Left renal pelvis (tissue), 4 donors: ENCODE measurements at places on chromosomes 16 and 17. TPM values are rescaled to one million over a fixed set of nuclear protein-coding genes. Genes with fewer than 3 reads are reported as not detected.

- DNase-seq = no peak
Measured at GRCh38 chr17:7427549-7427948, 1.1 kb upstream of the SPEM3 start.

DNA sequence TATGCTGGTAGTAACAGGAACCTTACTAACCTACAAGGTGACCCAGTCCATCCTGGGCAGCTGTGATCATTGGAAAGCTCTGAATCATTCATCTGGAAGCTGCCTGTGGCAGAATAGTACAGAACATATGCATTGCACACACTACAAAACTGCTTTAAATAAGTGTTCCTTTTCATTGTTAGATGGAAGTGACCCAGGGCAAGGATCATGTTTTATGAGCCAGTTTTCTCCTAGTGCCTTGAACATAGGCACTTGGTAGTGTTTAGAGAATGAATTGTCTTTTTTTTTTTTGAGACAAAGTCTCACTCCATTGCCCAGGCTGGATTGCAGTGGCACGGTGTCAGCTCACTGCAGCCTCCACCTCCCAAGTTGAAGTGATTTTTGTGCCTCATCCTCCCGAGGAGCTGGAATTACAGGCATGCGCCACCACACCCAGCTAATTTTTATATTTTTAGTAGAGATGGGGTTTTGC lies 55.4 kb downstream of the TENT4B start:
- no peak for DNase-seq

PRKCB gene
- 4.5 TPM for polyA plus RNA-seq

- no peak for DNase-seq
Measured at GRCh38 chr16:17831330-17831729, 360.6 kb upstream of the XYLT1 start.

GDPD1 gene
- polyA plus RNA-seq = 5.5 TPM

DOC2A gene
- 1.7 TPM for polyA plus RNA-seq

DNA sequence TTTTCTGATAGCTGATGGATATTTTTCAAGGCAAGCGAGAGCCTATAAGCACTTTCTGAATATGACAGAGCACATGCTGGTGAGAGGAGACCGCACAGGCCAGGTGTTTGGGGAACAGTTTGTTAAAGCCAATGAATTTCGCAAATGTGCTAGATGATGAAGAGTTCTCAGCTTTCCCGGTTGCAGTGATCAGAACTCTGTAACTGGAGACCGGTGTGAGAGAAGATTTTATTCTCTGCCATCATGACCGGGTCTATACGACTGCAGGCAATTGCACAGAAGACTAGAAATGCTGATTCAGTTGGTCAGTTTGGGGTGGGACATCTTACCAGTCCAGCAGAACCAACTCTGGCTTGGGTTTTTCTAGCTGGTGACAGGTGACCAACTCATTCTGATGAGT lies 25.4 kb downstream of the SMTNL2 start:
- no peak for DNase-seq

NPIPB13 gene
- polyA plus RNA-seq = 3.5 TPM

EPN3 gene
- polyA plus RNA-seq = 1.6 TPM

TMEM231 gene
- polyA plus RNA-seq = 20.6 TPM

DNA sequence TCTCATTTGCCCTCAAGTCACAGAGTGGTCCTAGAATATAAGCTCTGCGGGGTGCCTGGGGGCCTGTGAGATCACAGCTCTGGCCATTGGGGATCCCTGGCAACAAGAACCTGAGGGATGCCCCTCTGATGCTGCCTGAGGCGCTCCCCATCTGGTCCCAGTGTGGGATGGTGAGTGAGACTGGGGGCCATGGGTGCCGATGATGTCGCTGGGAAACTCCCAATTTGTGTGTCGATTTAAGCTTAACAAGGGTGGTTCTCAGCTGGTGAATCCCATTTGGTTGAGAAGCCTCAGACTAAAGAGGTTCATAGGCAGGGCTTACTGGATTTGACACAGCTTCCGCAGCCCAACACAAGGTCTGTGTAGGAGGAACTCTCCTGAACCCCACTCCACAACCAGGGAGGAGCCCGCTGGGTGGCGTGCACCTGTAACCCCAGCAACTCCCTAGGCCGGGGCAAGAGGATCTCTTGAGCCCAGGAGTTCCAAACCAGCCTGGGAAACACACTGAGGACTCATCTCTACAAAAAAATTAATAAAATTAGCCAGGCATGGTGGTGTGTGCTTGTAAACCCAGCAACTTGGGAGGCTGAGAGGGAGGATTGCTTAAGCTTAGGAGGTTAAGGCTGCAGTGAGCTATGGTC lies 63.7 kb upstream of the SIAH1 start:
- DNase-seq = no peak

- no peak for DNase-seq
Measured at GRCh38 chr16:30600215-30600614, 10.0 kb downstream of the ZNF689 start.

AANAT gene
- polyA plus RNA-seq = 0.23 TPM

DNA sequence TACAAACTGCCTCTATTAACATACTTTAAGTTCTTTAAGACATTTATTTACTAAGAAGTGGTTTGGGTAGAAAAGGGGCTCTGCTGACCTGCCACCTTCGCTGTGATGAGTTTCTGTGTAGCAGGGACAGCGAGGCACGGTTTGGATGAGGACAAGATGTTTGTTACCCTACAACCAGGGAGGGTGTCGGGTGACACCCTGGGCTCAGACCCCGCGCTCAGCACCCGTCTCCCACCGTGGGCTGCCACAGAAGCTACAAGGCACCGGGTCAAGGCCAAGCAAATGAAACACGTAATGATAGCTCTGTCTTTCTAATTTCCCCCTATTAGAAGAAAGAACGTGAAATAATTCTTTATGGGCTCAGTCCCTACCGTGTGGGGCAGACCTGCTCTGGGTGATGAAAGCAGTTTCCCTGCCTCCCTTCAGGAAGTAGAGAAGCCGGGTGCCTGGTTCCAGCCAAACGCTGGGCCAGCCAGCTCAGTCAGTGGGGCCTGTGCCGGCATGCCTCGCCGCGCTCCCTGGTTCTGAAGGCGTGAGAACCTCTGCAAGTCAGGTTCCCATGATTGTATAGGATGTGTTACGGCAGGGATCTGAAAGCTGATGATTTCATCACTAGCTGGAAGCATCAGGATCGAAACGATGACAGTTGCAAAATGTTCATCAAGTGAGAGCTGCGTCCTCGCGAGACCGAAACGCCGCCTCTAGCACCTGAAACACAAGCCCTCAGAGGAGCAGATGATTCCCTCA lies 3.9 kb downstream of the ZNF750 start:
- DNase-seq = no peak

DNA sequence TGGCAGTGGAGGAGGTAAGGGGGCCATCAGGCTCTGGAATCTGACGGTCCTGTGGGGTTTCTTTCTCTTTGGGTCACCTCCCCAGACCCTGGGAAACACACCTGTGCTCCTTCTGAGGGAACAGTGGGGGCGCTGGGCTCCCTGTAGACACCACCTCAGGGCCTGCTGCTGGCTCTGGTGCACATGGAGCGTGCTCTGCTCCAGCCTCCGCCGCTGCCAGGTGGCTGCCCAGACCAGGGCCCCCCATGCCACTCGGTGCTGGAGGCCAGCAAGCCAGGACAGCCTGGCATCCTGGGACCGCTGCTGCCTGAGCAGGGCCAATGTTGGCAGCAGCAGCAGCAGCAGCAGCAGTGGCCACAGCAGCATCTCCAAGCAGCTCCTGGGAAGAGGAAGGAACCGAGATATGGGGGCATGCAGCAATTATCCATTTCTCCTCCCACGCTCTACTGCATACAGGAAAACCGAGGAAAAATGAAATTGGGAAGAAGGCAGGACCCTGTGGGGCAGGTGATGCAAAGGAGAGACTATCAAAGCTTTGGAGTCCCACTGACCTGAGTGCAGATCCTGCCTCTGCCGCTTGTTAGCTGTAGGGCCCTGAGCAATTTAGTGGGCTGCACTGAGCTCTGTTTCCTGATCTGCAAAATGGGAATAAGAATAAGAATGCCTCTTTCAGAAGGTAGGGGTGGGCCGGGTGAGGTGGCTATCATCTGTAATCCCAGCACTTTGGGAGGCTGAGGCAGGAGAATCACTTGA lies 902 bp downstream of the GHDC start:
- no peak for DNase-seq

GRCh38 chr17:44906010-44906646 lies 6.9 kb upstream of the EFTUD2 start:
- no peak for DNase-seq
